Kidney tubule cell (primary cell): ENCODE measurements at places on chromosomes 3 and 15.

GRCh38 chr3:135905058-135905724, 60.3 kb upstream of the PPP2R3A start:
- peak; percentile 54 for DNase-seq

DNA sequence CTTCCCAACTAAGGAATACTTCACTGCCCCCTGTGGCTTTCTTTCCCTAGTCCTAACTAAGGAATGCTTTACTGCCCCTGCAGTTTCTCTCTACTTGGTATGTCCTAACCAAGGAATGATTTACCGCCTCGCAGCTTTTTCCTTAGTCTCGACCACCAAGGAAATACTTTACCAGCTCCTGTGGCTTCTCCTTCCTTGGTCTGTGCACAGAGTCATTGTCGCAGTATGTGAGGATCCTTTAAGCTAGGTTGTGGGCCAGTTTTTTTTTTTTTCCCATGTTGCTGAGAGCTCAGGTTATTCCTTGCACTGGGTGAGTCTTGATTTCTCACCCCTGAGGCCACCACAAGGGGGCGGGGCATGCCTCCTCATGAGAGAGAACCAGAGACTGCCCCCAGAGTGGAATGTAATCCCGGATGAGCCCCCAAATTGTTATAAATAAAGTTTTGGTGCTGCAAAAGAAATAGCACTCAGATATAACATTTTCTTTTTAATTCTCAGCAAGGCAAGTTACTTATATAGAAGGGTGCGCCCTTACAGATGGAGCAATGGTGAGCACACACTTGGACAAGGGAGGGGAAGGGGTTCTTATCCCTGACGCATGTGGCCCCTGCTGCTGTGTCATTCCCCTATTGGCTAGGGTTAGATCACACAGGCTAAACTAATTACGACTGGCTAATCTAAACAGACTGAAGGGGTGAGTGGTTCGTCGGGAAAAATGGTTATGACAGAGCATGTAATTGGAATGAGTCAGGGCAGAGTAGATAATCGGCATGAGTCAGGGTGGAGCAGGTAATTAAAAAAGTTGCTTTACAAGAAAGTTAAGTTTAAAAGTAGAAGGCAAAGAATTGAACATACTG, 27.0 kb downstream of the NDUFB4 start:
- no peak for DNase-seq

DNA sequence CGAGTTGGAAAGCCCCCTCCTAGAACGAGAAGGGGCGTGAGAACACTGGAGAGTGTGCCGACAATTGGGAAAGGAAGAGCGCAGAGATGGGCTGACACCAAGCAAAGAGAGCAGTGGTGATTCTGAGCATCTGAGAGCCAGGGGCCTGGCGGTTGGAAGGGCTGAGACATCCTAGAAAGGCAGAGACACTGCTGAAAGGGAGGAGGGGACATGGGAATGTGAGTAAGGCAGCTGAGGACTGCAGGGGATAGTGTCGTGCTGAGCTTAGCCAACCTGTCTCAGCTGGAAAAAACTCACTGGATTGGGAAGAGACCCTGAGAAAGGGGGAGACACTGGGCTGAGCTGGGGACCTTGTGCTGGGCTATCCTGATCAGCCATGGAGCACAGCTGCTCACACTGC, 58.1 kb upstream of the SLC6A6 start:
- no peak for DNase-seq

- DNase-seq: peak; percentile 23
These were observed 739.7 kb upstream of the DPPA4 start for GRCh38 chr3:110077093-110077492.
